Substantia nigra (tissue), 51 donors: ENCODE measurements at places on chromosomes 2 and 18.

GRCh38 chr2:173580956-173581355 lies 226.3 kb downstream of the CDCA7 start:
- DNase-seq: no peak

- DNase-seq: peak; percentile 16
These were observed 35.7 kb upstream of the MAT2A start for GRCh38 chr2:85503168-85503850.

DNA sequence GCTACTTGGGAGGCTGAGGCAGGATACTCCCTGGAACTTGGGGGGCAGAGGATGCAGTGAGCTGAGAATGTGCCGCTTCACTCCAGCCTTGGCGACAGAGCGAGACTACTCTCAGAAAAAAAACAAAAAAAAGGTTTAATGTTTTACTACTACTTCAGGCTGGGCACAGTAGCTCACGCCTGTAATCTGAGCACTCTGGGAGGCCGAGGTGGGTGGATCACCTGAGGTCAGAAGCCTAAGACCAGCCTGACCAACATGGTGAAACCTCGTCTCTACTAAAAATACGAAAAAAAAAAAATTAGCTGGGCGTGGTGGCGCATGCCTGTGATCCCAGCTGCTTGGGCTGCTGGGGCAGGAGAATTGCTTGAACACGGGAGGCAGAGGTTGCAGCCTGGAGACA lies 75.7 kb upstream of the ATIC start:
- DNase-seq: no peak

GRCh38 chr2:72993147-72993932 lies 76.0 kb downstream of the EMX1 start:
- DNase-seq: no peak

GRCh38 chr2:230347659-230348305 lies 20.8 kb downstream of the SP140L start:
- no peak for DNase-seq

DNA sequence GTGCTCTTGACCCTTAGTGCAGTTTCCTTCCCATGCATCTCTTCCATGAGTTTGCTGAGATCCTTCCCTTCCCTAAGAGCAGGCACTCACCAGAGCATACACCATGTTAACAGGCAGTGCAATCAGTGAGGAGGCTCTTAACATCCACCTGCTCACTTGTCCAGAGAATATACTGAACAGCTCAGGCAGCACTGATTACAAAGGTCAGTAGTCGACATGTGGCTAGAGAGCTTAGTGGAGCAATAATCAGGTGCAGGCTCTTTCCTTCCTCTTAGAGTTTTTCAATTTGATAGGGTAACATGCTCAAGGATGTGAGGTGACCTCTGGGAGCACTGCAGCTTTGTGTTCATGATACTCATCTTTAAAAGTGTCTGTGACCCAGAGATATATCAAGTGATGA lies 144.1 kb upstream of the SETBP1 start:
- no peak for DNase-seq

DNA sequence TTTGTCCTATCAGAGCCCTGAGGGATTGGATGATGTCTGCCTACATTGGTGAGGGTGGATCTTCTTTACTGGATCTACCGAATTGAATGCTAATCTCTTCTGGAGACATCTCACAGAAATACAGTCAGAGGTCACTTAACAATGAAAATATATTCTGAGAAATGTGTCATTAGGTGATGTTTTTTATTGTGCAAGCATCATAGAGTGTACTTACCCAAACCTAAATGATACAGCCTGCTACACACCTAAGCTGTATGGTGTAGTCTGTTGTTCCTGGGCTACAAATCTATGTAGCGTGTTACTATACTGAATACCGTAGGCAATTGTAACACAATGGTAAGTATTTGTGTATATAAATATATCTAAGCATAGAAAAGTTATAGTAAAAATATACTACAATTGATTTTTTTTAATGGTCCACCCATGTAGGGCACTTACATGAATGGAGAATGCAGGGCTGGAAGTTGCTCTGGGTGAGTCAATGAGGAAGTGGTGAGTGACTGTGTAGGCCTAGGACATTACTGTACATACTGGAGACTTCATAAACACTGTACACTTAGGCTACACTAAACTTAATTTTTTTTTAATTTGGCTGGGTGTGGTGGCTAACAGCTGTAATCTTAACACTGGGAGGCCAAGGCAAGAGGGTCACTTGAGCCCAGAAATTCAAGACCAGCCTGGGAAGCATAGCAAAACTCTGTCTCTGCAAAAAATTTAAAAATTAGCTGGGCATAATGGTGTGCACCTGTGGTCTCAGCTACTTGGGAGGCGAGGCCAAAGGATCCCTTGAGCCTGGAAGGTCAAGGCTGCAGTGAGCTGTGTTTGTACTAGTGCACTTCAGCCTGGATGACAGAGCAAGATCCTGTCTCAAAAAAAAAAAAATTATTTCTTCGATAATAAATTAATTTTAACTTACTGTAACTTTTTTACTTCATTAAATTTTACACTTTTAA lies 226.3 kb upstream of the UBE2E3 start:
- no peak for DNase-seq

- no peak for DNase-seq
These were observed 3.8 kb downstream of the DCC start for GRCh38 chr18:52343731-52344340.

- DNase-seq: no peak
These were observed 114.7 kb downstream of the TNS1 start for GRCh38 chr2:217887841-217888701.

DNA sequence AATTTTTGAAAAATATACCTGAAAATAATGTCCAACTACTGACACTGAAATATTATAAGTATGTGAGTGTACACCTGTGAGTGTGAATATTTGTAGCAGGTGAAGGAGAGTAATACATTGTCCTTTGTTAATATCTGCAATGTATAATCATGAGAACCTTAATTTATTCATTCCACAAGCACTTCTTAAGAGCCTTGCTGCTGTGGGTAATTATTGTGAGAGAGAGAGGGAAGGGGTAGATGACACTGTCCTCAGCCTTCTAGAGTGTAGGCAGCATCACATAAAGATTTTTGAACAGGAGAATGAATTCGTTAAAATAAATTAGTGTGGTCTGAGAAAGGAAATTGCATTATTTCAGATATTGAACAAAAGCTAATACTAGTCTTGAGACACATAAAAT lies 157.2 kb downstream of the MAP2 start:
- DNase-seq: no peak

- no peak for DNase-seq
These were observed 12.1 kb downstream of the ACOXL start for GRCh38 chr2:110744429-110744828.

- no peak for DNase-seq
These were observed 158.9 kb upstream of the SLC14A2 start for GRCh38 chr18:45456090-45457021.

DNA sequence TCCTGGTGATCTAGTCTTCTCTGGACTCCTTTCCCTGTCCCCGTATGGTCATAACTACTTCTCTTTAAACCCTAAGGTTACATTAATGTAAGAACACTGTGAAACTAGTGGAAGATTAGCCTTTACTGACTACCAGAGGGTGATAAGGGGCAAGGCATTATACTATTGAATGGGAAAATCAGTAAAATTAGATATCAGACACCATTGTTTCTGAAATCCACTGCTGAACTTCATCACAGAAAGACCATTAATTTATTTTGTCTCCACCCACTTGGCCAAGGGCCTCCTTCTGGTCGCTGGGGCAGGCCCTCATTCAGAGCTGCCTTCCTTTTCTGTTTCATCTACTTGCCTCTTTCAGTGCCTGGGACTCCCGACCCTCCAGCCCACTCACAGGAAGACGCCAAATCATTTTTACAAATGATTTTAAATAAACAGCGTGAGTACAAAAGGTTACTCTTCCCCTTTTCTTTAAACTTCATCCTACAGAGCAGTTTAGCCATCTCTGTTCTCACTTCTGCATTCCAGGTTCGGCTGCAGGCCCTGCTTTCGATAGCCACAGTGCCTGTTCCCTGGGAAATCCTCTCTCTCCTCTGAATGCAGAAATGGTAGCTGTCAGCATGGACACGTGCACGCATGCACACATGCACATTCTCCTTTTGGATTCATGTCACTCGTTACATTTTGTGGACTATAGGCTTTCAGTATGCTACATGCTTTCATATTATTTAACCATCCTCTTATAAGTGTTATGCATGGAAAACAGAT lies 70.3 kb upstream of the DOCK10 start:
- DNase-seq: peak; percentile 10

- no peak for DNase-seq
These were observed 33.1 kb downstream of the ARL4C start for GRCh38 chr2:234463626-234464290.

DNA sequence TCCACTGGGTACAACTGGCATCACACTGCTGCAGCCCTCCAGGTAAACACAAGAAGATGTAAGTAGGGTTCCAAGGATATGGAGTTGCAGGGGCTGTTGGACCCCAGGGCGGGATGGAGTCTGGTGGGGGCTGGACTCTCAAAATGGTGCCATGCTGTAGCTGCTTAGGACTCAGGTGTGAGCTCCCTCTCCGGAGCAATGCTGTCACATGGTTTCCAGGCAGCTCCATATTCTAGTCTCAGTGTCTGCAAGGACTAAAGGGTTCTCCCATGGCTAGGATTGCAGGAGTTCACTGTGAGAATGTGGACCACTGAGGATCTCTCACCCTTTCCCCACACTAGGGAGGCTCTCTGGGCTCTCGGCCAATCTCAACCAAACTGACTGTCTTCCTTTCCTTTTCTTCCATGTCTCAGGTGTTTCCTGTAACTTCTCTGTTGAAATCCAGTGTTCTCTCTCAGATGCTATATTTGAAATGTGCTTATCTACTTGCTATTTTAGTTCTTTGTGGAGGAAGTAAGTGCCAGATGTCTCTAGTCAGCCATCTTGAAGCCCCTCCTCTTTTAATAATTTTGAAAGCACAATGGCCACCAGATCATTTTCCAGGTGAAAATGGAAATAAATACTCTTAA lies 57.6 kb downstream of the CCNT2 start:
- no peak for DNase-seq

- no peak for DNase-seq
These were observed 201.8 kb upstream of the GULP1 start for GRCh38 chr2:188089901-188090300.

DNA sequence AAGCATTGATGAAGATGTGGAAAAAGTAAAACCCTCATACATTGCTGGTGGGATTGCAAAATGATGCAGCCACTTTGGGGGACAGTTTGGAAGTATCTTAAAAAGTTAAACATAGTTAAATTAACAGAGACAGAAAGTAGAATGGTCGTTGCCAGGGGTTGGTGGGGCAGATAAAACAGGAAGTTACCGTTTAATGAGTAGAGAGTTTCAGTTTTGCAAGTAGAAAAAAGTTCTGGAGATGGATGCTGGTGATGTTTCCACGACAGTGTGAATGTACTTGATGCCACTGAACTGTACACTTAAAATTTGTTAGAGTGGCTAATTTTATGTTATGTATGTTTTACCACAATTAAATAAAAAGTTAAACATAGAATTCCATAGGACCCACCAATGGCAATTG lies 44.5 kb upstream of the EGR4 start:
- no peak for DNase-seq

- no peak for DNase-seq
These were observed 16.7 kb upstream of the TXNDC2 start for GRCh38 chr18:9868857-9869714.

GRCh38 chr18:34207344-34207851 lies 17.3 kb downstream of the NOL4 start:
- no peak for DNase-seq

GRCh38 chr18:62715759-62716615 lies 646 bp downstream of the PHLPP1 start:
- peak; percentile 48 for DNase-seq

DNA sequence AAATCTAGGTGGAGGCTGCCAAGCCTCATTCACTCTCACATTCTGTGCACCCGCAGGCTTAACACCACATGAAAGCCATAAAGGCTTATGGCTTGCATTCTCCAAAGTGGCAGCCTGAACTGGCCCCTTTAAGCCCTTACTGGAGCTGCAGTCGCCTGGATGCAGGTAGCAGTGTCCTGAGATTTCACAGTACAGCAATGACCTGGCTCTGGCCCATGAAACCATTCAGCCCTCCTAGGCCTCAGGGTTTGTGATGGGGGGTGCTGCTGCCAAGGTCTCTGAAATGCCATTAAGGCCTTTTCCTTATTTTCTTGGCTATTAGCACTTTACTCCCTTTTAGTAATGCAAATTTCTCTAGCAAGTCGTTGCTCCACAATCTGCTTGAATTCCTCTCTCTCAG lies 48.6 kb downstream of the RNMT start:
- DNase-seq: no peak

DNA sequence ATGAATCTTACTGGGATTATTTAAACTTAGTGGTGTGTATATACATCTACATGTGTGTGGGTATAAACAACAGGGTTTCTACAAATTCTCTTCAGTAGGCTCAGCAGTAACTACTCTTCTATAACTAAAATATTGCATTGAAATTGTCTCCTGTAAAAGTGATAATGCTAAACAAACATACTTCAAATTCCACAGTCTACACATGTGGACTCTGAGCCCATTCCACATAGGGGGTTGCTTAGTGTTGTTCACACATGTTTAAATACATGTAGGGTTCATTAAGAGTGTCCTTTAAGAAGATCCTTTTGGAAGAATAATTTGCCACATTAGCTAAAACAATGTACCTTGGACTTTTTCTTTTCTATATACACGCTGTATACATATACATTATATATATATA lies 152.8 kb upstream of the VRK2 start:
- no peak for DNase-seq

DNA sequence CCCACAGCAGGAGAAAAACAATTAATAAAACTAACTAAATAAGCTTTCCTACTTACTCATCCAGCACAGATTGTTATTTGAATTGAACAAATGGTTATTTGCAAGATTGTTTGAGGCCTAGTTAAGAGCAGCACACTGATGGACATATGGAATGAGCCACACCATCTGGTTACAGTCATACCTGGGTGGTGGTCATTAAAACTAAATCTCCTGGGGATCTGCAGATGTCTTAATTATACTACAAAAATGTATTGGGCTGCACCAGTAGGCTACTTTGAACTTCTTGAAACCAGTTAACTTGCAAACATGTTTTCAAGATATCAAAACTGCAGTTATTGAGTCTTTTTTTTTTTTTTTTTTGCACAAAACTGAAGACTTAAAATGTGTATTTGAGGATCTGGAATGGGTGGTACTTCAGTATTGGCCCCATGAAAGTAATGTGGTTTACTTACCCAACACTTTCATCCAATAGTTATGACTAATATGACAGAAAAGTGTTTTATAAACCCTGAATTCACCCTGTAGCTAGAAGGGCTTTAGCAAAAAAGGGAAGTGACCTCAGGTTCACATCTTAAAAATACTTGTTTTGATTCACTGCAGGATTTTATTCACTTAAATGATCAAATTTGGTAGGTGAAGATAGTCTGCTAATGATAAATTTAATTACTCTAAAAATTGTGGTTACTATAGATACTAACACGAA lies 10.8 kb downstream of the AGFG1 start:
- DNase-seq: no peak

DNA sequence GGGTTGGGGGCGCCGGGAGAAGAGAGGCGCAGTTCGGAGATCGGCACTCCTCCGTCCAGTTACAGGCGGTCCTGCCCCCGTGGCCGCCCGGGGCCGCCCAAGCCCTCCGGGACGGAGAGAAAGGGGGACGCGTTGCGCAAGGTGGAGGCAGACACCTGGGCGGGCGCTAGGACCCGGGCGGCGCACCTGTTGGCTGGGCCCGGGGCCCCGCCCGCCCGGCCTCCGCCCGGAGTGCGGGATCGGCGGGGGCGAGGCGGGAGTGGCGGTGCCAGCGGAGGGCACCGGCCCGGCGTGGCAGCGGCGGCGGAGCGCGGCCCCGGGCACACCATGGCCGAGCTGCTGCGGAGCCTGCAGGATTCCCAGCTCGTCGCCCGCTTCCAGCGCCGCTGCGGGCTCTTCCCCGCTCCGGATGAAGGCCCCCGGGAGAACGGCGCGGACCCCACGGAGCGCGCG lies at the start of gene SGPP2:
Gene SGPP2, plus strand, starts transcription at position 268 of the 453 bp plus-strand sequence. Its CDS starts 60 bp downstream, at position 328.
- no peak for DNase-seq
